ENCODE measurements at places on chromosomes 16 and 17.

DNA sequence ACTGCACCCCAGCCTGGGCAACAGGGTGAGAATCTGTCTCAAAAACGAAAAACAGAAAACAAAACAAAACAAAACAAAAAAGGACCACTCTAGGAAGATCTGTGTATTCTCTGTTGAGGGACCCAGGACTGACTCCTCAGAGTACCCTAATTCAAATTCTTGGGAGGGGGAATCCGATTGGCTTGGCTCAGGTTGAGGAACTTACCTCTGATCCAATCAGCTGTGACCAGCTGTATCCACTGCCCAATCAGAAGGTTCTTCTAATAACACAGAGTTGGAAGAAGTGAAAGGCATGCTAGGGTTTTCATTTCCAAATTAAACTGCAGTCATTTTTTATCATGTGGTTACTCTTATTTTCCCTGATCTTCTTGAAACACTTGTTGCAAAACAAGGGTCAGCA lies 105.9 kb upstream of the CACNG3 start:
- DNase-seq, result no peak

- peak; percentile 70 for DNase-seq
Observed at GRCh38 chr16:86424398-86424797, 85.9 kb upstream of the FOXF1 start.

DNA sequence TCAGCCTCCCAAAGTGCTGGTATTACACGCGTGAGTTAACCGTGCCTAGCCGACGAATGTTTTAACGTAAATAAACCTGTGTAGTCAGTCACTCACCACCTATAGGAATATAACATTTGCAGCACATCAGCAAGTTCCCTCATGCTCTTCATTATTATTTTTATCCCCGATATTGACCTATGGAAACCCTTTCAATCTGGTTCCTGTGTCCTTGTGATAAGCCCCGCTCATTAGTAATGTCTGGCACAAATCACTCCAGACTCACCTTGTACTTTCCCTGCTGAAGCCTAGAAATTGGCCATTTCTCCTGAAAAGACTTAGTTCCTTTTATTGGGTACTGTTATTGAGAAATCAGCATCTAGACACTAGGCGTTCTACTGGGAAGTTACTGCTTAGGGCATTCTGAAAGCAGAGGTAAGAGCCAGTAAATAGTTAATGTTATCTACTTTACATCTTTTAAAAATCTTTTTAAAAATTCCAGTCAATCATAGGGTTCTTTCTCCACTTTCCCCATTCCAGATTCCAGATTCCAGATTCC lies 1.5 kb upstream of the PHKG2 start:
- DNase-seq, result no peak

GRCh38 chr16:49089039-49089438 lies 192.6 kb downstream of the CBLN1 start:
- DNase-seq, result no peak

DNA sequence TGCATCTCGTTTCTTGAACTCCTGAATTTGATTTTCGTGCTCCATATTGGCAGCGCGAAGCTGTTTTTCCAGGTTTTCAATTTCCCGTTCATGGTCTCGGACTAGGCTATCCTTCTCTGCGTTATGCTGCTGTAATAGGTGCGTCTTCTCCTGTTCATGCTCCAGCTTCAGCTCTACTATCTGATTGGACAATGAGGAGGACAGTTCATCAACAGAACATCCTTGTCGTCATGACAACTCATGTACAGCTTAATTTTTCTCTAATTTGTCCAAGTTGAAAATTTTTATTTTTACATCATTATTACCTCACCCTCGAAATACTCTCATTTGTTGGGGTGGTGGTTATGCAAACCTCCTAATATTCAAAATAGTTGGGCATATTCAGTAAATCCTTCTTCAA lies 289.8 kb downstream of the CEP112 start:
- no peak for DNase-seq

- DNase-seq, result no peak
Observed at GRCh38 chr16:24140730-24141129, 115.4 kb upstream of the CACNG3 start.

- DNase-seq, result peak; percentile 89
Observed at GRCh38 chr17:42016941-42017865, at the start of gene DNAJC7. DNAJC7 (minus strand) TSS chr17:42017439; CDS start chr17:42017416, 23 bp downstream.

Data from amniotic epithelial cell (primary cell).